ENCODE measurements at places on chromosomes 1 and 21. TPM values are rescaled to one million over a fixed set of nuclear protein-coding genes. Genes with fewer than 3 reads are reported as not detected.

- peaks cover 19% of the 10 kb centered on the region for H3K4me1 ChIP-seq
- no peak overlapping the region for H3K4me3 ChIP-seq
- peaks cover 51% of the 10 kb centered on the region for H3K27me3 ChIP-seq
- no peaks in the 10 kb centered on the region for H3K36me3 ChIP-seq
- no peak overlapping the region for H3K27ac ChIP-seq
- no peak for DNase-seq
Measured at GRCh38 chr1:76871355-76871974, 4.2 kb downstream of the ST6GALNAC5 start.

DNA sequence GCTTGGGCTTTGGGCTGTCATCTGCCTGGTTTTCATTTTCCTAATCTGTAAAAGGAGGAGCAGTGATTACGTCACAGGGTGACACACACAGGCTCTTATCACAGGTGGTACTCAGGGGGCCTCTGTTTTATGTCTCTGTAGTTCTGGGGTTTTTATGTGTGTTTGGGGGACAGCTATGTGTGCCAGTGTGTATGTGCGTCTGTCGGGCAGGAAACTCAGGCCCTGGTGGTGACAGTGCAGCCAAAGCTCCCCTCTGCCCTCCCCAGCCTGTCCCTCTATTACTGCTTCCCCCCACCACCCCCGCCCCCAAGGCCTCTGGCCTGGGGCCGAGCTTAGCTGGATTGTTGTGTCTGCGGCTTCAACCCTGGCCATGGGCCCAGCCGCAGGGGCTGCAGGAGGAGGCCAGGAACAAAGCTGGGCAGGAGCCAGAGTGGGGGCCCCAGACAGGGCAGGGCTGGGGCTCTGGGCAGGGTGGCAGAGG is 13.3 kb downstream of the MFAP2 start:
- no peaks in the 10 kb centered on the region for H3K27me3 ChIP-seq
- H3K36me3 ChIP-seq, result peaks cover 4% of the 10 kb centered on the region
- DNase-seq, result no peak
- no peaks in the 10 kb centered on the region for H3K4me1 ChIP-seq

GRCh38 chr1:1623631-1624442 is 8.1 kb upstream of the MMP23B start:
- no peak for DNase-seq
- H3K36me3 ChIP-seq, result no peaks in the 10 kb centered on the region
- H3K4me1 ChIP-seq, result no peaks in the 10 kb centered on the region
- no peak overlapping the region for H3K4me3 ChIP-seq

DNA sequence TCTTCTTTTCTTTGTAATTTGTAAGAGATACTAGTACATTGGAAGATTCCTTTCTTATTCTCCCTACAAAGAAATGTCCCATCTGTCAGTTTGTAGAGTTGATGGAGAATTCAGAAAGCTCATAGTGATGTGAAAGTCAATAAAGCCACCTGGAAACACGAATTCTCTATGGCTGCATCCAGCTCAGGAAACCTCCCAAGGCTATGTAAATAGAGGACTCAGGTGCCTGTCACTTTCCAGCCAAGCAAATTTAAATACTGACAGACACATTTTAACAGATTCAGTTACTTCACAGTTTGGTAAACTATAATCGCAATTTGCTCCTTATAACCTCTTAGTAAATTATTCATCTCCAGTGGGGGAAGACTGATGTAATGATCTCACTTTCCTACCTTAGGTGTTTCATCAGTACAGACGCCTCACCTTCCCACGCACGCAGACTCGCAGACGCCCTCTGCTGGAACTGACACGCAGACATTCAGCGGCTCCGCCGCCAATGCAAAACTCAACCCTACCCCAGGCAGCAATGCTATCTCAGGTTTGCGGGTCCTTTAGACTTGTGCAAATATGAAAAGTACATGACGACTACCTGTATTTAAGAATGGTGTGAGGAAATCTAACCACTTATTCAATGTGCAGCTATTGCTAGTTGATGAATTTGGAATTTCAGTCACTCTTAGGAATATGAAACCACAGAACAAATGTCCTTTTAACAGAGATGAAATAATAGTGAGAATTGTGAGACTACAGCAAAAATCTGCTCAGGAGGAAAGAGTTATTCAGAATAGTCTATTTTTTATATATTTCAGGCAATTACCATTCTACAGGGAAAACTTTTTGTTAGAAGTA is 60.6 kb downstream of the PTPRC start:
- H3K4me1 ChIP-seq, result peaks cover 11% of the 10 kb centered on the region
- DNase-seq, result no peak
- H3K27me3 ChIP-seq, result no peaks in the 10 kb centered on the region
- H3K36me3 ChIP-seq, result peaks cover 85% of the 10 kb centered on the region

GRCh38 chr1:217681806-217682205 is 50.7 kb downstream of the SPATA17 start:
- no peaks in the 10 kb centered on the region for H3K36me3 ChIP-seq
- no peaks in the 10 kb centered on the region for H3K4me1 ChIP-seq
- no peak overlapping the region for H3K4me3 ChIP-seq

- peaks cover 52% of the 10 kb centered on the region for H3K4me1 ChIP-seq
- H3K27me3 ChIP-seq, result no peaks in the 10 kb centered on the region
- no peak overlapping the region for H3K27ac ChIP-seq
- H3K36me3 ChIP-seq, result peaks cover 77% of the 10 kb centered on the region
- DNase-seq, result no peak
- H3K4me3 ChIP-seq, result no peak overlapping the region
Measured at GRCh38 chr1:247448107-247448791, 9.7 kb downstream of the OR2B11 start.

- no peak for DNase-seq
- H3K27ac ChIP-seq, result no peak overlapping the region
- no peaks in the 10 kb centered on the region for H3K27me3 ChIP-seq
- H3K4me3 ChIP-seq, result no peak overlapping the region
- peaks cover 28% of the 10 kb centered on the region for H3K4me1 ChIP-seq
Measured at GRCh38 chr1:162004441-162004950, 19.2 kb downstream of the OLFML2B start.

DNA sequence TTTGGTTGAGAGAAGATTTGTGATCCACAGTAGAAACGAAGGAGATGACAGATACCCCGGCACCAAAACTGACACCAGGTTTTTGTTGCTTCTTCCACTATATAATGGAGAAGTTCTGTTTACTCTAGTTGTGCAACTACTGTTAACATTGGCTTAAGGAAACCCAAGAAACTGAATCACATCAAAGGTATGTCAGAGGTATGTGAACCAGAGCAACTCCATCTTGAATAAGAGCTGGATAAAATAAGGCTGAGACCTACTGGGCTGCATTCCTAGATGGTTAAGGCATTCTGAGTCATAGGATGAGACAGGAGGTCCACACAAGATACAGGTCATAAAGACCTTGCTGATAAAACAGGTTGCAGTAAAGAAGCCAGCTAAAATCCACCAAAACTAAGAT is 173.7 kb upstream of the CAMK1G start:
- no peaks in the 10 kb centered on the region for H3K36me3 ChIP-seq
- H3K27me3 ChIP-seq, result no peaks in the 10 kb centered on the region
- peak overlapping the region; percentile 45 for H3K27ac ChIP-seq
- peak overlapping the region; percentile 20 for H3K4me3 ChIP-seq
- H3K4me1 ChIP-seq, result peaks cover 60% of the 10 kb centered on the region

GRCh38 chr1:66022904-66023620 is 230.4 kb downstream of the PDE4B start:
- H3K4me1 ChIP-seq, result no peaks in the 10 kb centered on the region
- no peak overlapping the region for H3K27ac ChIP-seq
- H3K36me3 ChIP-seq, result no peaks in the 10 kb centered on the region
- no peak for DNase-seq
- H3K4me3 ChIP-seq, result no peak overlapping the region

The SLFNL1 gene
- polyA plus RNA-seq, result not detected

The LRRC53 gene
- not detected for polyA plus RNA-seq

The RSPH1 gene
- polyA plus RNA-seq, result 0.03 TPM
